Stimulated activated CD4-positive, alpha-beta T cell treated with anti-CD3 and anti-CD28 coated beads, Interleukin-1b, Interleukin-23, amount 100 ng/mL, for 1 hour (primary cell): ENCODE measurements at places on chromosomes 7 and 10.

DNA sequence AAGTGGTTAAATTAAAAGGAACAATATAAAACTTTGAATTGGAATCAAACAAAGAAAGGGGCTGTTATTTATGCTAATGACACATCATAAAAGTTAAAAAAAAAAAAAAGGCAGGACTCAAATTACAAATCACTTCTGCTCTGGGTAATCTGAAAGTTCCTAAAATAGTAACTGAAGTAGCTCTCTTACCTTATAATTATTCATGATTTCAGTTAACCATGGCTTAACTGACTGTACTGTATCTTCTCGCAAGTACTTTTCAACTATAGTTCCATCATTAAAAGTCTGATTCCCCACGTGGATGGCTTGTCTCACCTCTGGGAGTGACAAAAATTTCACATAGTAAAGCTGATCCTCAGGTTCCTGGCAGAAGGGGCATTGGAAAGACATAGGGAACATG, 82.5 kb downstream of the CPVL start:
- DNase-seq: no peak

GRCh38 chr10:84891631-84892030, 563.2 kb downstream of the CCSER2 start:
- DNase-seq: no peak

DNA sequence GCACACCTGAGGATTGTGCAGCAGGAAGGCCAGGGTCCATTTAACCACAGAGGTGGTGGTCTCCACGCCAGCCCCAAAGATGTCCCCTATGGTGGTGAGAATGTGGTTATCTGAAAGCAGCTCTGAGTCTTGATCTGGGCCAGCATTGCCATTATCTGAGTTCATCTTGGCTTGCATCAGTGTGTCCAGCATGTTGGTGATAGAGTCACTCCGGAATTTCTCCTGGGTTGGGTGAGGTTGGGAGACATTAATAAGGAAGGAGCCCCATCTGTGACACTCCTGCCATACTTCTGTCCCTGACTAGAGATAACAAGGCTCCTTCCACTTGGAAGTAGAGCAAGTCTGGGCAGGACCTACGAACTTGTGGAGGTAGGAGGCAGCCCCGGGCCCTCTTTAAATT, 4.2 kb downstream of the CYP17A1 start:
- DNase-seq: no peak

GRCh38 chr10:49270565-49270964, 28.4 kb upstream of the C10orf71 start:
- no peak for DNase-seq

DNA sequence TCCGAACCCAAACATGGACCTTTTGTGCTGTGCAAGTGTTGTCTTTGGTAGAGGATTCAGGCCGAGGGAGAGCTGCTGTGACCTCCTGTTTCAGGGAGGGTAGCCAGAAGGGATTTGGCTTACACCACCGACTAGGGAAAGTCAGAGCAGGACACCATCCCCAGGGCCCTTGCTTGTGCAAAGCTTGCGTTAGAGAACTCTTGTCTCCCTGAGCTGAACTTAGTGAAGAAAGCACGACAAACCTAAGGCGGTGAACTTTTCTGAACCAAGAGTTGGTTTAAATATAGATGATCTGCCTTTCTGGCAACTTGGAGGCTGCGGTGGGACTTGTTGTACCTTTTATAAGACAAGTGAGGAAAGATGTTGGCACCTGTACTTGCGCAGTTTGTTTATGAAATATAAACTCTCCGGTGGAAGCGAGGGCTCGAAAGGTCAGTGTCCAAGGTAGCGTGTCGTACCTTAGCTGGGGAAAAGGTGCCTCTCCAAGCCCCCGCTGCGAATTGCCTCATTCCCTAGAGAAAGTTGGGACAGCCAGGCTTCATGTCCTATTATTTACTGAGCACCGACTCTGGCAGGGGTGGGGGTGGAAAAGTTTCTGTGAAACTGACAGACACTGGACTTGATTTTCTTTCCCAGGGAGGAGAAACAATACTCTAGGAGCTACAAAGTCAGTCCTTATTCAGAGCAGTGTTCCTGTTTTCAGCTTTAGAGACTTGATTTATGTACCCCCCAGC, 31.6 kb downstream of the WBP1L start:
- DNase-seq: no peak

- no peak for DNase-seq
These were observed 212.8 kb upstream of the PODXL start for GRCh38 chr7:131769241-131769640.

DNA sequence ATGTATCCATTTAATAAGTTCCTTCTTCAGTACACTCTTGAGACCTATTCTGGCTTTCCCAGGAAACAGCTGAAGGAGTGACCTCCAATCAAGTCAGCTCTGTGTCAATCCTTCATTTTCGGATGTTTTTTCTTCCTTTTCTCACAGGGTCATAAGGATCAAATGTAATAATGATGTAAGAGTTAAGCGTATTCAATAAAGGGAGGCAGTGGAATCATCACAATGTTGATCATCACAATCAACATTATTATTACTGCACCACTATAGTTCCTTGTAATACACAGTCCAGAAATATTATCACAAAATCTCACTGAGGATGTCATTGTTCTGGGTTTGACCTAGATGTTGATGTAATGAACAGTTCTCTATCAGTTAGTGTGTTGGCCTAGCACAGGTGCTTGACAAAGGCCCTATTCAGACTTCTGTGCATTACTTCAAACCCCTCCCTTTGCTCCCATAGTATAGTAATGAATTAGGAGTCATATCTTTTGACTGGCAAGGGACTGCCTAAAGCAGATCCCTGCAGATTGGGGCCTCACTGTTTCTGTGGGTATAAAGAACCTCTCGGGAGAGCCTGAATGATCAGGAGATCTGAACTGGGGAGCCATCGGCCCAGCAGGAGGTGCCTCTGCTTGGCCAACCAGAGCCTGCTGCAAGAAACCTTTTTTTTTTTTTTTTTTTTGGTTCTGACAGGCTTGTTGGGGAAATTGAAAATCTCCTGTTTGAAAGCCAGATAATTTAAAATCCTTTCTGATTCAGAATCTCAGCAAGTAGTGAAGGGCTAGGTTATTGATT, 100.6 kb downstream of the KAT6B start:
- no peak for DNase-seq

DNA sequence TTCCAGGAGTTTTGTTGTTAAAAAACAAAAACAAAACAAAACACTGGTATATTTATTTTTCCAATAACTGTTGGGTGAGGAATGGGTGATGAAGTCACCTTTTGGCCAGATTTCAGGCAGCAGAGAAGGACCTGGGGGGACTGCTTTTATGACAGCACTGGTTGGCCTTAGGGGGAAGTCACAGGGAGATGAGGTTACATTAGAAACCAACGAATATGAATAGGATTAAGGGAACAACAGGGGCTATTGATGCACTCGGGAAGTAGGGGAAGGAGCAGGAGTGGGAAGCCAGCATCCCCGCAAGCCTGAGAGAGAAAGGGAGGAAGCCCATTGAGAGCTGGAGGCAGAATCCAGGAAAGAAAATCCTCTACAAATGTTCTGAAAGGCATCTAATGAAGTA, 958.4 kb downstream of the TYW1 start:
- no peak for DNase-seq

GRCh38 chr7:129376076-129376777, 58.0 kb upstream of the STRIP2 start:
- DNase-seq: no peak

- DNase-seq: no peak
These were observed 15.3 kb downstream of the RASGEF1A start for GRCh38 chr10:43251419-43252165.

DNA sequence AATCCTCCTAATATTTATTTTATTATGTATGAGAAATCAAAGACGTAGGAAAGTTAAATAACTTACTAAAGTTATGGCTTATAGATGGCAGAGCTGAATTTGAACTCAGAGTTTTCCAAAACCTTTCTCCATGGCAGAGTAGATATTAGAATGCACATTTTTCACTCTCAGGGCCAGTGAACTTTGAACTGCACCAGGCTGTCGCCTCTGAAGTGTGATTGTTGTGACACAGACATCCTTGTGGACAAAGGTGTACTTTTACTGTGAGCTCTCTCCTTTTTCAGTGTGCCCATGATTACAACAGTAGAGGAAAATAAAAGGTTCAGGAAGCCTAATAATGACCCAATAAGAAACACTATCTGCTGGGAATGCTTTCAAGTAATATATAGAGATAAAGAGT, 29.1 kb downstream of the TES start:
- DNase-seq: no peak

- DNase-seq: no peak
These were observed 225.8 kb upstream of the NEBL start for GRCh38 chr10:21122907-21123306.

- DNase-seq: no peak
These were observed 26.4 kb downstream of the SLC16A9 start for GRCh38 chr10:59682986-59683937.

DNA sequence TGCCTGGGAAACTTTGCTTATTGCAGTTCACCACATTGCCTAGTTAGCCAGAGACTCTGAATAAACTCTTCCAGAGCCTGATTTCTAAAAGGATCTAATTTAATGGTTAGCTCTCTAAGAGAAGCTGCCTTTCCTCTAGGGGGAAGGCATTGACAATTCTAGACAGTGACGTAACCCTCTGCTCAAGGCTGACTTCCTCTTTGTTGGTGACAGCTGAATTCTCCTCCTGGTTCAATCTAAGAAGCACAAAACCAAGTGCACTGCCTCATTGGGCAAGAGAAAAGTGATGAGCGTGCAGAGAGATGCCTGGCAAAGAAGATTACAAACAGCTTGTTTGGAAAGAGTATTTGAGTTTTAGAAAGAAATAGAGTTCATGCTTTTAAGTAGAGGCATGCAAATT, 102.7 kb downstream of the MACC1 start:
- DNase-seq: no peak

DNA sequence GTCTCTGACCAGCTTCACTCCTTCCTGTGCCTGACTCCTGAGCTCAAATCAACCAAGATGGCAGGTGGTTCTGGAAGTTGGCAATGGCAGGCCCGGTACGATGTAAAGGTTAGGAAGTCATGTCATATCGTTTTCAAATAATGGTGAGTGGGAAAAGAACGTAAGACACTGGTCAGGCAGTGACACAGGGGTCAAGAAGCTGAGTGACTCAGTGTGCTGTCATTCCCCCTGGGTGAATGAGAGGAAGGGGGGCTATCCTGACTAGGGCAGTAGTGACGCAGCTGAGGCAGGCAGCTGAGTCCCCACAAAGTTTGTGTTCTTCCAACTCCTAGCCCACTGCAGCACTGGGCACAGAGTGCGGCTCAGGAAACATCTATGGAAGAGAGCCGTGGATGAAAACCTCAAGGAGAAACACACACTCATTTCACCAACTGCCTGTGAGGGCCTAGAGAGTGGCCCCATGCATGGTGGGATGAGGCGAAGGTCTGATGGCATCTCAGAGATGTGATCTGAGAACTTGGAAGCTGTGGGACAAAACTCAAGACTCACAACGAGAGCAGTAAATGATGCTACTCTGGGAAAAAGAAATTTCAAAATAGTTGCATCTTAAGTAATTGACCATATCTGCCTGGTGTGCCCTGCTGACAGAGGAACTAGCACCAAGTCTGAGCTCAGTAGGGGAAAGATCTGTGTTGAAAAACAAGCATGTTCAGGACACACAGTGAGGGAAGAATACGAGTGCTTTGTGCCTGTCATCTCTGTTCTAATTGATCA, 23.2 kb downstream of the CREB3L2 start:
- DNase-seq: no peak

GRCh38 chr7:134449680-134450079, 9.2 kb downstream of the AKR1B1 start:
- DNase-seq: no peak

GRCh38 chr10:80392250-80392649, 16.1 kb upstream of the PRXL2A start:
- no peak for DNase-seq

GRCh38 chr10:101686133-101686925, 8.6 kb downstream of the FBXW4 start:
- no peak for DNase-seq

DNA sequence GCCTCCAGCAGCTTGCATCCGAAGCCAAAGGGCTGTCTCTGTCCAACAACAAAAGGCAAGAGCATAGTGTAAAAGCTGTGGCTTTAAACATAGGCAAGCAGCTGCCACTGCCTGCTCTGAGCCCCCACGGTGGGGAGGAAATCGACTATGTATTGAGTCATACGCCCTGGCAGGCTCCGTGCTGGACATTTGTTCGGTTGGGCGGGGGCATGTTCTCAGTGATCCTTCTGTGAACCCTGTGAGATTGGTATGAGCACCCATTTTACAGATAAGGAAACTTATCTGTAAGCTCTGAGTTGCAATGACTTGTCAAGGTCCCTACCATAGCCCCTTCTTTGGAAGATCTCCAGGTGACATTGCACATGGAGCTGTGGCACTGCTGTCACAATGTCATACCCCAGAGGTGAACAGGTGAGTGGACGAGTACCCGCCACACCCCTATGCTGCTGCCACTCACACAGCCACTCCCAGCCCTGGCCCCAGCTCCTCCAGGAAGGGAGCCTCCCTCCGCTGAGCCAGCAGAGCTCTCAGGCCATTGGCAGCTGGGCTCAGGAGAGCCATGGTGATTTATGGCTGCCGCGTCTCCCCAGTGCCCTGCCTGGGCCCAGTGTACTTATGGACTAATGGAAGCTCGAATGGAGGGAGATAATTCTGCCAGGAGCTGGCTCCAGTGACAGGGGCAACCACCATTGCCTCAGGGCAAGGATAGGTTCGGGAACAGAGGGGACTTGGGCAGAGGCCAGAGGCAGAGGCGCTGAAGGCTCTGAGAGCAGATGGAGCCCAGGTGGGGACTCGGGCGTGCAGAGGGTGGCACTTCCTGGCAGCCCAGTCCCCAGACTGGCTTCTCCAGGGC, 43.7 kb downstream of the UNC5B start:
- no peak for DNase-seq

GRCh38 chr10:43265799-43266721, 805 bp downstream of the RASGEF1A start:
- DNase-seq: no peak

DNA sequence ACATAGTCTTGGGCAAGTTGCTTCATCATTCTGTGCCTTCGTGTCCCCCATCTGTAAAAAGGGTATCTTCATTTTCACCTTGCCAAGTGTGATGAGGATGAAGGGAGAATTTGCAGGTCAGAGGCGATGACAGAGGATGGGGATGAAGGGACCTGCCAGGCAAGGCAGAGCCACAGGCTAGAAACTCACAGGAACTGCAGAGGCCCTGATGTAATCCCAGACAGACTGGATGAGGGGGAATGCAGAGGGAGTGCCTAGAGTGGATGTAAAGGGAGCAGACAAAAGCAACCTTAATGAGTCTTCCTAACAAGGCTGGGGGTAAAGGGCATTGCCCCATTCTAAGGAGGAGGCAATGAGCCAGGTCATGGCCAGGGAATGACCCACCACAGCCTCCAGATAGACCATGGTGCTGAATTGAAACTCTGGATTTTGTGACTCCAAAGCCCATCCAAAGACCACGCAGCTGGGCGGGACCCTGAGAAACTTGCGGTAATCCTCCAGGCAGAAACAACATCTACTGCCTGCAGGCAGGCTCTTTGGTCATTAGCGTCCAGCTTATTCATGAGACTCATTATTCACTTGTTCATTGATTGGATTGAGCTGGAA, 1.9 kb downstream of the ANTXRL start:
- DNase-seq: no peak

GRCh38 chr10:18230794-18231193, 90.6 kb downstream of the CACNB2 start:
- DNase-seq: no peak
